Stimulated activated CD4-positive, alpha-beta T cell treated with anti-CD3 and anti-CD28 coated beads, TNF-alpha, amount 100 ng/mL, for 48 hours (primary cell): ENCODE measurements at places on chromosomes 7 and 10.

- no peak for DNase-seq
These were observed 65.0 kb downstream of the DNAJB6 start for GRCh38 chr7:157401567-157402387.

- no peak for DNase-seq
These were observed 23.9 kb downstream of the OPALIN start for GRCh38 chr10:96334616-96335526.

- DNase-seq: no peak
These were observed 105.5 kb upstream of the ZNF438 start for GRCh38 chr10:31136930-31137885.

GRCh38 chr7:87810726-87811125 lies 65.4 kb downstream of the SLC25A40 start:
- no peak for DNase-seq

- no peak for DNase-seq
These were observed 578.1 kb upstream of the FZD8 start for GRCh38 chr10:36220151-36220550.

- no peak for DNase-seq
These were observed 45.6 kb upstream of the SCIN start for GRCh38 chr7:12524794-12525386.

DNA sequence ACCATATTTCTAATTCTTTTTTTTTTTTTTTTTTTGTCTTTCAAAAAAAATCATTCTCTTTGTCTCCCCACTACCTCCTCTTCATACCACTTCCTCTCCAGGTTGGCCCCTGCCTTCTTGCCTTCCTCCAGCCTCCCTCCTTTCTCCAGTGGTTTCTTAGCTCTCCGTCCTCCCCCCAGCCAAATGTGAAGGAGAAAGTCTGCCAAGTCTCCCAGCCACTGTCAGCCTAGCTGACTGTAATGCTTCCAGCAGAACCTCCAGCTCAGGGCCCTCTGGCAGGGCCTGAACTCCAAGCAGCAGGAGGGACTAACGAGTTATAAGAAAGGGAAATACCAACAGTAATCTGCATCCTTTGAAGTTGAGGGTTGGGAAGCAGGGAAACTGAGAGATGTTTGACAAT lies 35.5 kb upstream of the BICC1 start:
- no peak for DNase-seq

DNA sequence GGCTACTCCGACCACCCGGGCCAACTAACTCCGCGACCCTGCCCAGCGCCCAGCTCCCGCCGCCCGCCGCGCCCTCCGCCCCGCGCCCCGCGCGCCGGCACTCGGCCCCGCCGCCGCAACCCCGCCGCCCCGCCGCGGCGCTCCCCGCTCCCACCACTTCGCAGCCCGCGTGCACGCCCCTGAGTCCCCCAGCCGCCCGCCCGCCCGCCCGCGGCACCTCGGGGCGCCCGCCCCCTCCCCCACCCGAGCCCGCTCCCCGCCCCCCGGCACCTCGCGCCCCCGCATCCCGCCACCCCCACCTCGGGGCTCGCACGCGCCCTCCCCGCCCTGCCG lies 598 bp downstream of the JAZF1 start:
- DNase-seq: no peak
